ENCODE measurements at places on chromosomes 12 and 14.

DNA sequence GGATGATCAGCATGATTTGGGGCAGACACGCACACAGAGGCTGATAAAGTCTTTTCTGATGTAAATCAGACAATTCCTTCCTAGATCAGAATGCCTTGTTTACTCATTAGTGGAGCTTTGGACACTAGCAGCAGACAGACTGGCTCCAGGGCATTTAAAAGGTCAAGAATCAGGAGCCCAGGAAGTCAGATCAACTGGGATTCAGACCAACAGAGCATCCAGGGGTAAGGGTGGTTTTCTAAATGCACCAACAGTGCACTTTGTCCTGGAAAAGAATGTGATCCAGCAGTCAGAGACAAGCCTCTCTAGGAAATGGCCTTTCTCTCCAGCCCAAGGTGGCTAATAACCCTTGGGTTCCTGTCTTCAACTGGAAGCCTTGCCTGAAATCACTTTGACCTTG lies 405.3 kb downstream of the MED13L start:
- no peak for DNase-seq

DNA sequence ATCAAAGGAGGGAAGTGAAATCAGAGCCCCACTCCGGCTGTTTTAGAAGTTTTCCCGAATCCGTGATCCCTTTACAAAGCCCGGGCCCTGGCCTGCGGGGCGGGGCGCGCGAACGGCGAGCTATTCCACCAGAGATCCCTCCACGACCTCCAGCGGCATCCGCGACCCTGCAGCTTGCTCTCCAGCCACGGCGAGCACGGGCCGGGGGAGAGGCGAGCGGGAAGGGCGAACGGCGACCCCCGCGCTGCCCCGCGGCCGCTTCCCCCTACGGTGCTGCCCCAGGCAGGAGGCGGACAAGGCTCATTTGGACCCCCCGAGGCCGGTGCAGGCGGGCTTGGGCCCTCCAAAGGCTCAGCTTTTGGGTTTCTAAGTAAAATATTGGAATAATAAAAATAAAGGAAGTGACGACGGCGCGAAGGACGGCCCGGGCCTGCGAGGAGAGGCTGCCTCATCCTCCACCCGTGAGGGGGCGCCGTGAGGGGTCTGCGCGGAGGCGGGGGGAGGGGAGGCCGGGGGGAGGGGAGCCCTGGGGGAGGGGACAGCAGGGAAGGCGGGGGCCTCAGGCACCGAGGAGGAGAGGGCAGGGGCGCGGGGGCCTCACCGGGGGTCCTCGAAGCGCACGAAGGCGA lies 613 bp downstream of the SRSF9 start:
- DNase-seq: no peak

DNA sequence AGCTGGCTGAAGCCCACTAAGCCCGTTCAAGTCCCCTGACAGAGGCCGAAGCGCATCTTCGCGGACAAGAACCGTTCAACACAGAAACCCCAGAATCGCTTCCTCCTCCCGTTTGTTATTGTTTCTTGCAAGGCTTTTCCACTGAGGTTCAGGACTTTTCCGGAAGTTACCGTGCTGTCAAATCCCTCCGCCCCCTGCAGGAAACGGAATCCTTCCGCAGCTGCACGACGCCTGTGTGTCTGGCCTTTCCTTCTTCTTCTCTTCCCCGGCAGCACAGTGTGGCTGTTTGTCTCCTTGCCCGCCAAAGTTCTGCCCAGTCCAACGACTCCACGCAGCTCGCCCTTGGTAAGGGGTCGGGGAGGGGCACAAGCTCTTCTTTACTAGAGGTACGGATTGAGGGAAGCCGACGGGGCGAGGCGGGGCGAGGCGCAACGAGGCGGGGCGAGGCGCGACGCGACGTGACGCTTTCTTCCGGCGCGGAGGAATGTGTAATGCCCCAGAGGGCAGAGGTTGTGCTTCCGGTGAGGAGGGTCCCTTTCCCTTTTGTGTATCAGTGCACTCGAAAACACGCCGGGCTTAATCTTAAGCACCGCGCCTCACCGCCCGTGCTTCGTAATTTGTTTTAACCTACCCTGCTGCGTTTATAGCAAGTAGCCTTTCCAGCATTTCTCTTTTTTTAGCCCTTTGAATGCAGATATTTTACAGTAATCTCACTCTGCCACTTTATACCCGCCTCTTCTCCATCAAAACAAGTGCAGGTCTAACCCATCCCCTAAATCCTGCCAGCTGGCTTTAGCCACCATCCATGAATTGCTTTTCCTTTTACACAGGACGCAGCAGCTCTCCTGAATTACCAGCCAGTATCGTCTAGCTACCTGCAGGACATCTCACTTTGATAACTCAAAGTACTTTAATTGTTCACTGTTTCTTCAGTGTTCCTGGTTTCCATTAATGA lies at the start of gene KDM5A:
TSS of gene KDM5A (minus strand) at position 179 of the 955 bp plus-strand sequence. CDS start 229 bp downstream, outside the sequence.
- DNase-seq: peak; percentile 91

GRCh38 chr12:43333644-43334043 lies 218.4 kb downstream of the ADAMTS20 start:
- no peak for DNase-seq

GRCh38 chr12:28202374-28203130 lies 12.3 kb downstream of the CCDC91 start:
- DNase-seq: peak; percentile 24

DNA sequence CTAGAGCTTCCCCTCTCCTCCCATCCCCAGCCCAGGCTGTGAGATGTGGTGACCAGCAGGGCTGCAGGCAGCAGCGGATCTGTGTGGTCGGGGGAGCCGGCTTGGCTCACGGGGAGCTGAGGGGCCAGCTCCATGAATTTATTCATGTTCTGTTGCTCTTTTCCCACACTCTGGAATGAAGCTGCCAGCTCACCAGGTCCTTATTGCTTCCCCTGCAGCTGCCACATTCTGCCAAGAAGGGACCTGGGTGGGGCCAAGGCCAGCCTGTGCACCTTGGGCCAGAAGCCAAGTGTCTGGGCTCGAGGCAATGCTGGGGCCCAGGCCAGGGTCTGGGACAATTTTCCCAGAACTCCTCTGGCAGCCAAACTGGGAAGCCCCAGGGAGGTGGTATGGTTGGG lies 2.5 kb upstream of the C1QL4 start:
- peak; percentile 72 for DNase-seq

DNA sequence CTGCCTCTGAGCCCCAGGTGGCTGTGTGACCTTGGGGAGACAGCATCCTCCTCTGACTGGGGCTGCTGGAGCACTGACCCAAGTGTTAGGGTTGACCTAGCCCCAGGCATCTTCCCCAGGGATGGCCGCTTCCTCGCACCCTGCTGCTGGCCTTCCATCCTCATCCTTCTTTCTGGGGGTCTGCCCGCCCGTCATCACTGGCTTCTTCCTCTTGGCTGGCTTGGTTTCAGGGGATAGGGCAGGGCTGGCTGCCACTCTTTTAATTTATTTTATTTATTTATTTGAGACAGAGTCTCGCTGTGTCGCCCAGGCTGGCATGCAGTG lies 3.5 kb downstream of the TEDC1 start:
- DNase-seq: no peak

- DNase-seq: no peak
These were observed 80.5 kb upstream of the GARIN6 start for GRCh38 chr12:99567072-99567471.

- peak; percentile 79 for DNase-seq
These were observed 17.4 kb downstream of the P2RX4 start for GRCh38 chr12:121227294-121227693.

DNA sequence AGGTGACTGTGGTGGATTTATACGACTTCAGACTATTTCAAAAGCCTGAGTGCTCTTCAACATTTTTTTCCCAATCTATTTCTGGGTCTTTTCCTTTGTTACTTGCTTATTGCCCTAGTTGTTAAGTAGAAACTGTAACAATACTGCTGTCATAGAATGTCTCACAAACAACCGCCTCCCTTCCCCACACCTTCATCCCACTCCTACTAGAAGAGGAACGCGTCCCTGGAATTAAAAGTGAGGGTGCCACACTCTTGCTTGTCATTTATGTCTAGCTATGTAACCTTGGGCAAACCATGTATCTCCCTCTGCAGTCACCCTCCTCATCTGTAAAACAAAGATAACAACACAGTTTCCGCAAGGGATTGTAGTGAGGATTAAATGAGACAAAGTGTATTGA lies 8.6 kb downstream of the BRAP start:
- no peak for DNase-seq

DNA sequence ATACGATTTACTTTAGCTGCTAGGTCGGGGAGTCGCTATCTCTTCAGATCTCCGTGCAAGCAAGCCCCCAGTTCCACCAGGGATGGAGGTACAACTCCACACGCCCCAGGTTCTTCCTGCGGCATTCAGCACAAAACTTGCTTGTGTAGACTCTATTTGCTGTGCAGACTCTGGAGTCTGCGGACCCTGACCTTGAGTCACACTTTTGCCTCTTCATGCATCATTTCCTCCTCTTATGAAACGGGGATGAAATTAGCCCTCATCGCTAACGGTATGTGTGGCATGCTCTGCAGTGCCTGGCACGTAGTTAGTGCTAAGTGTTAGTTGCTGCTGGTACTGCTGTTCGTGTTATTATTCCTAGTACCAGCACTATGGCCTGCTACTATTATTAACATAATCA lies 84.4 kb downstream of the TMEM132D start:
- DNase-seq: no peak

DNA sequence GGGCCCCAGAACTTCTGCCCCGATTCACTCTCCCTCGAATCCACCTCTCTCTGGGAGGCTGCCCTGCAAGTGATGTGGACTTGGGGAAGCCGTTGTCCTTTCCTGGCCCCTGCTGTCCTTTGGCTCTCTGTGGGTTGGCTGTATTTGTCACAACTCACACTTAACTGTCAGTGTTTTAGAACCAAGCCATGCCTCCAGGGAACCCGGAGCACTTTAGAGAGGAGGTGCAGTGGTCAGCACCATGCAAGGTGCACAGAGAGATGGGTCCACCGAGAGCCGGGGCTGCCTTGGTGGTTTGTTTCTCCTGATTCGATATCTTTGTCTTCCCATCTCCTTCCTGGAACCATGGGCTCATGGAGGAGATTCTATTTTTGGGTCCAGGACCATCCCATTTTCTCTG lies 129.5 kb upstream of the RTL1 start:
- no peak for DNase-seq

GRCh38 chr12:52900166-52900895 lies 4.5 kb downstream of the KRT8 start:
- peak; percentile 53 for DNase-seq

DNA sequence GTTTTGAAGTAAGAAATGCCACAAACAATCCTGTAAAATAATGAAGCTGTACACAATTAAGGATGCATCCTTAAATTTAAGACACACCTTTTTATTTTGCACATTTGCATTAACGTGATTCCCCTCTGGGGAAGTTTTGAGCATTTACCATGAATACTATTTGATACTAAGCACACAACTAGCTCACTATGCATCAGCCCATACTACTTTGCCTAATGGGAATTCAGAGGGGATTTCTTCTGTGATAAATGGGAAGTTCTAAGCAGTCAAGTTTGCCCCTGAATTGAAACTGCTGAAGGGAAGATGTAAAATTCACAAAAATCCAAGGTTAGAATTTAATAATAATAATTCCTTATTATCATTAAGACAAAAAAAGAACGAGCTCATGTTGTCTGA lies 27.4 kb downstream of the SINHCAF start:
- no peak for DNase-seq

GRCh38 chr12:25759752-25760151 lies 198.7 kb upstream of the RASSF8 start:
- DNase-seq: no peak

GRCh38 chr12:129385637-129385990 lies 518.2 kb downstream of the TMEM132D start:
- DNase-seq: no peak

GRCh38 chr12:70719672-70720420 lies 82.6 kb upstream of the PTPRB start:
- peak; percentile 23 for DNase-seq

GRCh38 chr12:55723516-55724225 lies 3.5 kb downstream of the RDH5 start:
- no peak for DNase-seq

DNA sequence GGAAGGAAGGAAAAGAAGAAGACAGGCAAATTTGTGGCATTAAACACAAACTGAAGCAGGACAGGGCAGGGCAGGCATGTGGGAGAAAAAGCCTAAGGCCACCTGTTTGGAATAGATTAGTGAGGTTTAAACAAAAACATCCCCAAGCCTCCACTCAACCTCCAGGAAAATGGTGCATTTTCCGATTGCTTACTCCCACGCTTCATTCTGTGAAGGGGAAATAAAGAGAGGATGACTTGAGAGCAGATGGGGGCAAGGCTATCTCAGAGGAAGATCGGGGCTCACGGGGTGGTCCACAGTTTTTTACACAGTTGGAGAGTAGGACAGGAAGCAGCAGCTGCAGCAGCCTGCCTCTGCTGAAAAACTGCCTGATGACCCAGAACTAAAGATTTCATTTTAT lies 250.9 kb downstream of the DUSP6 start:
- DNase-seq: no peak

- DNase-seq: no peak
These were observed 93.7 kb upstream of the FUT8 start for GRCh38 chr14:65318636-65319506.

DNA sequence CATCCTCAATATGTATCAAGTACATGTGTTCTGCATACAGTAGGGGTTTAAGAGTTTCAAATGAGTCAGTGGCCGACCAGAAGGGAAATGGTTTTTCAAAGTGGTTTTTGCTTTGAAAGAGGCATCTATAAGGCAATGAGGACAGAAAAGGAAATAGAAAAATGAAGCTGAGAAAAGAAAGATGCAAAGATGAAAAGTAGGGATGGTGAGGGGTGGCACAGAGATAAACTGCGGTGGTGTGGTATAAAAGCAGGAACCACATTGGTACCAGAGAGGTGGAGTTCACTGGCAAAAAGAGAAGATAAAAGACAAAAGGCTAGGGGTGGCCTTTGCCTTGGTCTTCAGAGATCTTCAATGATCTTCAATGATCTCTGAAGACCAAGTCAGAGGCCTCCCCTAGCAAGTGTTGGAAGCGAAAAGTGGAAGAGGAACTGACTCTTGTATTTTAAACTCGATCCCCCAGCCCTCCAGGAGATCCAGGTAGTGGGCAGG lies 144.0 kb upstream of the KRR1 start:
- no peak for DNase-seq

GRCh38 chr12:64618953-64619590 lies 8.8 kb downstream of the RASSF3 start:
- DNase-seq: no peak

DNA sequence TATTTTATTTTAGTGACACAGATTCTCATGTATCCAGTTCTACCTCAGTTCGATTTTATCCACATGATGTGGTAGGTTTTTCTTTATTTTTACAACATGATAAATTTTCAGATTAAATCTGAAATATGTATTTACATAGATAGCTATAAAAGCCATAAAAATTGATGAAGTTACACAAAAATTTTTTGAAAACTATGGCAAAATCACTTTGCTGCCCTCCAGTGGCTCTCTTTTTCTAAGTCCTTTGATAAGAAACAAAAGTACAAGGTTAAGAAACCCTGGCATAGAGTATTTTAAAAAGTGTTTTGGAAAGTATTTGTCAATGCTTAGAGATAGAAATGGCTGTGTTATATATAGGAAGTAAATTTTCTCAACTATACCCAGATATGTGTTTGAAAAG lies 104.2 kb downstream of the PCNX1 start:
- no peak for DNase-seq

GRCh38 chr12:25752710-25753309 lies 199.7 kb upstream of the LMNTD1 start:
- DNase-seq: no peak

GRCh38 chr12:108915632-108916133 lies 35.8 kb downstream of the DAO start:
- DNase-seq: no peak
